Omental fat pad (tissue), 4 donors: ENCODE measurements at places on chromosomes 16 and 17. TPM values are rescaled to one million over a fixed set of nuclear protein-coding genes. Genes with fewer than 3 reads are reported as not detected.

The KRT40 gene
- total RNA-seq = not detected

The BRICD5 gene
- total RNA-seq = 10.1 TPM

The KRTAP2-1 gene
- total RNA-seq = not detected

The KRT31 gene
- total RNA-seq = not detected
